Fibroblast of pulmonary artery (primary cell): ENCODE measurements at places on chromosomes 7 and 10.

GRCh38 chr10:4159173-4159572 lies 374.2 kb upstream of the KLF6 start:
- DNase-seq = no peak

DNA sequence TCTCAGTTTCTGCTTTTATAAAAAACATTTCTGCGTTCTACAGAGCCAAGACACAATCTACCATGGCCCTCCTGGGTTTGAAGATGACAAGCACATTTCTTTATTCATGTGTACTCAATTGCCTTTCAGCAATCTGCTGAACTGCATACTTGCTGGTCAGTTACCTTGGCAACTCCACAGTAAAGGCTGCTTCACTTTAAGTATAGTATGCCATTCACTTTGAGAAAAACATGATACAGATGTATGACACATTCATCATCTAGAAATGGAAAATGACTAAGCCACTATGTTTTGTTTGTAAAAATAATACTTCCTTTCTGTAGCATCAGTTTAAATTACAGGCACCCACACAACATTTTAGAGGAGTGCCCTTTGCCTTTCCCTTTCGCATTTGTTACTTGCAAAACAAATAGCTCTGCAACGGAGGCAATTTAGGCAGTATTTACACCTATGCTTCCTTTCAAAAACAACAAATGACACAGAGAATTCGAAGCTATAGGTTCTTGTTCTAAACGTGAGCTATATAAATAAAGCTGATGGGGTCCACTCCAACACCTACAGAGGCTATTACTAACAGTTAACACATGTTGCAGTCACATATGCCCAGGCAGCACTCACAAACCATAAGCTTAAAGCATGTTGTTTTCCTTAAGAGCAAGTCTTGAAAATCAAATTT lies 23.5 kb downstream of the SGCE start:
- peak; percentile 82 for DNase-seq

GRCh38 chr7:129054438-129055293 lies at the start of gene TNPO3:
TSS of gene TNPO3 (minus strand) at chr7:129055111. CDS start at chr7:129054770, 341 bp downstream.
- peak; percentile 91 for DNase-seq

GRCh38 chr7:129519464-129519863 lies 17.1 kb downstream of the SMKR1 start:
- no peak for DNase-seq

DNA sequence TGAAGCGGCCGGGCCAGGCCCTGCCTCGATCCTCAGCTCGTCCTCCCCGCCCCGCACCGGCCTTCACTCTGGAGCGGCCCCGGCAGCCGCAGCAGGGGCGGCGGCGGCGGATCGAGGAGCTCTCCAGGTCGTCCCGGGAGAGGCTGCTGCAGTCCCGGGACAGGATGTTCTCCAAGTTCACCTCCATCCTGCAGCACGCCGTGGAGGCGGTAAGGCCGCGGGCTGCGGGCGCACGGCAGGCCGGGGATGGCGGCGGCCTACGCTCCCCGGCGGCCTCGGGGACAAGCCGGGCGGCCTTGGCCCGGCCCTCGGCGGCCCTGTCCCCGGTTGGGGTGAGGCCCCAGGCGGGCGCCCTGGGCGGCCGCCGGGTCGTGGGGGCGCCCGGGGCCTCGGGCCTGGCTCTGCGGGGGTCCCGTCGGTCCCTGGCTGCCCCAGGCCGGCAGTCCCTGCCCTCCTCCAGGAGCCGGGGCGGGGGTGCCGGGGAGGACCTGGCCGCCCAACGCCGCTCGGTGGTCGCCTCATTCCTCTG lies 399 bp downstream of the FHIP2A start:
- peak; percentile 41 for DNase-seq

DNA sequence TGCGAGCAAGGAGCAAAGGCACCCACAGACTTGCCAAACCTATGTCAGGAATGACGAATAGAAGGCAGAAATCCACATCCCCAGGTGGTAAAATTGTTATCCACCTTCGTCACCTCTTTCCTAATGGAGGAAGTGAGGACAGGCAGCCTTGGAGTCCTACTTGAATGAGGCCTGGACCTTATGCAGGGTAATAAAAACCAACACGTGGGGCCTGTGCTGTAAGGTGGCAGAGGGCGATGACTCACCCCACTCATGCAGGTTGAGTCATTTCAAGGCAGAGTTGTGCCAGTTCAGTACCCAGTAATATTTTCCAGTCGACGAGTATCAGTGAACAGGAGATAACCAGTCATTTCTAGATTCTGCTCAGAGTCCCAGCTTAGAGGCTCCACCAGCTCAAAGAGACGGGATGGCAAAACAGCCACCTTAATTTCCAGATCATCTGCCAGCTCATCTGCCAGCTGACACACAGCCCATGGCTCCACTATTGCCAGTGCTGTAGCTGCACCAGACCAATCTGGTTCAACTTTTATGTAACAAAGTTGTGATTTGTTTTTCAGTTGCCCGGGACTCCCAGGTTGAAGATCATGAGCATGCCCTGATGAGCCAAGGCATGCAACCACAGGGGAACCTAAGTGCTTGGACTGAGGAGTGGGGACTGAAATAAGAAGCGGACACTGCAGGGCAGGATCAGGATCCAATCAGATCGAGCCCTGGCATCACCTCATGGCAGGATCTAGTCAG lies 176.2 kb upstream of the ITGB1 start:
- DNase-seq = peak; percentile 79

- DNase-seq = no peak
Observed at GRCh38 chr10:127368929-127369328, 172.5 kb upstream of the INSYN2A start.

DNA sequence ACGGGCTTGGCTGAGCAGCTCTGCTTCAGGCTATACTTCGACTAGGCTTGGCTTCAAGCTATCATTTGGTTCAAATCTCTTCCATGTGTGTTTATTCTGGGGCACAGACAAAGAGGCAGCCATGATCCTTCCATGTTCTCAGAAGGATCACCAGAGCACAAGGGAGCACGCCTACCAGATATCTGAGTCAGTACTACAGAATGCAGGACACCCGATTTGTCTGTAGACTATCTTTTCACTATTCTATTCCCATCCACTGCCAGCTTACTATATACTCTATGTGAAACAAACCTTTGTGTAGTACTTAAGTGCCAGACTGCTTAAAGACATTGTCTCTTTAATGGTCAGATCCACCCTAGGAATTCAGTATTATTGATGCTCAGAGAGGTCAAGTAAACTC lies 35.1 kb downstream of the CH25H start:
- DNase-seq = no peak

GRCh38 chr7:123819001-123819400 lies 26.0 kb upstream of the HYAL4 start:
- DNase-seq = no peak

- no peak for DNase-seq
Observed at GRCh38 chr7:142188154-142188553, 69.7 kb downstream of the PRSS58 start.

GRCh38 chr7:131007439-131008330 lies 273.7 kb upstream of the KLF14 start:
- peak; percentile 77 for DNase-seq

DNA sequence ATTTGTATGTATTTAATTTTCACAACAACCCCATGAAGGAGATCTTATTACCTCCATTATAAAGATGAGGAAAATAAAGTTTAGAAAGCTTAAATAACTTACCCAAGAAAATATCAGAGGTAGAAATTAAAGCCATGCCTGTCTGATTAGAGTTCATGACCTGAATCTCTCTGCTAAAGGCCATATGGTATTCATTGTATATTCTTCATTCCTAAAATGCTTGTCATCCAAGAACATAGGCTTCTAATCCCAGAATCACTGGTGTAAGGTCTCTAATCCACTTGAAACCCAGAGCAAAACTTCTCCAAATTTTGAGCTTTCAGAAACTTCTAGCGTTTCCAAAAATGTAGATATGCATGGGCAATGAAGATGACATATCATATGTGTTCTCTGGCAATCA lies 72.3 kb upstream of the YAE1 start:
- no peak for DNase-seq

DNA sequence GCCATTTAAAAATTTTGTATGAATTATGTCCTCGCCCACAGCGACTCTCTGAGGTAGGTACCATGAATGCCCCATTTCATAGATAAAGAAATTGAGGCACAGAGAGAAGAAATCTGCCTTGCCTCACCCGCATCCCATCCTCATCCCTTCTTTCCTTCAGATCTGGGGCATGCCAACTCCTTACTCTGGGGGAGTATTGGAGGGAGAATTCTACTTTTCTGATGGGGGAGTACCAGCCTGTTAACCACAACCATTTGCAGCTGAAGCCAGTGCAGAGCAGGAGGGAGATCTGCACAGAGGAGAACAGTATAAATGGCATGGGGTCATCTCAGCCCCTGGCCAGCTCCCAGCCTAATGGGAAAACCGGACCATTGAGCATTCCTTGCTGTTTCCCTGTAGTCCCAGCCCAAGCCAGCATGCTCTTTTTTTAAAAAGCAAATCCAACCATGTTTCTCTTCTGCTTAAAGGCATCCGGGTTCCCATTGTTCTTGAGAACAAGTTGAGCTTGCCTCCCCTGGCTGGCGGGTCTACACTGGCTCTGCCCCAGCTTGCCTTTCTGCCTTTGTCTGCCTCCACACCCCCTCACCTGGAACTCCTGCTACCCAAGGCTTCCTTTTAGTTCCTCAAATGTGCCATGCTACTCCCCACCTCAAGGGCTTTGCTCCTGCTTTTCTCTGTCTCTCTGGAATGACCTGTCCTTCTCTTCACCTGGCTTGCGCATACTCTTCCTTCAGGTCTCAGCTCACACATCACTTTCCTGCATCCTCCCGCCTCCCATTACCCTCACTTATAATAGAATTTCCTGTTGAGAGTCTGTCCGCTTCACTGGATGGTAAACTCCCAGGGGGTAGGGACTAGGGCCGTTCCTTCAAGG lies 8.8 kb upstream of the ZNF503 start:
- no peak for DNase-seq

DNA sequence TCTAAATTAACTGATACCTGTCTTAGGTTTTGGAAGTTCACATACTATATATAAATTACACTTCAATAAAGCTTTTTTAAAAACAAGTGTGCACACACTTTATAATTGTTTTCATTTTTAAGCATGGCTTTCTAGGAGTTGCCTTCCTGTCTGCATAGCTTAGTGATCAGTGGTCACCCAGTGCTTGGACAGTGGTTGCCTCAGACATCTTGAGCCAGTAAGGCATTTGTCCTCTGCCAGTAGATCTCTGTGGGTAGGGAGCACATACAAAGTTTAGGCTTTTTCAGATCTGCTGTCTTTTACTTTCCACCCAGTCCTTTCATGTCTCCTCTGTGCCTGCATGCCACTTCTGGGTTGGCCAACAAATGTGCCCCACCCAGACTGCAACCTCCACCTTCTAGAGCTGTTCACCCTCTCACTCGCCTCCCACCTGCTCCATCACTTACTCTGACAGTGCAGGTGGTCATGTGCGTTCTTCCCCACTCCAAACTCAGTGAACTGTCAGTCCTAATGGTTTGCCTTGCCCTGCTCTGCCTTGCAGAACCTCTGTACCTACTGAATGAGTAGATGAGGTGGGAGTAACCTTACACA lies 31.7 kb downstream of the TPST1 start:
- DNase-seq = no peak

DNA sequence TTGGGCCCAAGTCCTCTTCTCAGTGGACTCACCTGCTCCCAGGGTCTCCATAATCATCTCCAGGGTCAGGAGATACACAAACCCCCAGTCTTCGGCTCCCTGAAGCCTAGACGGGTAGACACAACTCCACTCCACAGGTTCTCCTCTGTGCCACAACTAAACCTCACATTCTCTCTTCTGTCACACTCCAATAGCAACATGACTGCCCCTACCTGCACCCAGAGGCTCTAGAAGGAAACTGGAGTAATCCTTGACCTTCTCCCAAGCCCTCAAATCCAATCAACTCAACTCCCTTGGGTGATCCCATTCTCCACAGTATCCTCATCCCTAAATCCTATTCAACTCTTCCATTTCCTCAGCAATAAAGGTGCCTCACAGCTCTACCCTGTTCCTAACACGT lies 16.2 kb downstream of the HNRNPF start:
- DNase-seq = no peak

DNA sequence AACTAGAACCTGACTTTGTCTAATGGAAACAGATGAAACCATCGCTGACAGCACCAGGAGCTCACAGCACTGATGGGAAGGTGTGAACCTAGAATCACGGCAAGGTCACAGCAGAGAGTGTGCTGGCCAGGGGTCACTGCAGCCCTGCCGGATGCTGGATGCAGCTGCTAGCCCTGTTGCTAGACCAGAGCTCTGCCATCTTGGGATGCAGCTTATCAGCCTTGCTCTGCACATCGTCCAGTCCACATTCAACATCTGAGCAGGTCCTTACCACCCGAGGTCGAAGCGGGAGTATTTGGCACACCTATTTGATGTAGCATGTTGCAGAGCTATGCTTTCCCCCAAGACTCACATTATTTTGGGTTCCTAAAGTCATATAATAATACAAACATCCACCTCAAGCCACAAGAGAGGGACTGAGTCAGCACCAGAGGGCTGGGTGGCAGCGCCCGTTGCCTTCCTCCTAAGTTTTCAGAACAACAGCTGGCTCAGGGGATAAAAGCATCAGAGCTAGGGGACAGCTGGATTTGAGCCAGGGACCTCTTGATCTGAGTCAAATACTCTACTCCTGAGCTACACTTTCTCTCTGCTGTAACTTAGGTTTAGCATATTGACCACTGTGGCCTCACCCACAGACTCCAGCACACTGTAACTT lies 135.3 kb downstream of the ZNF467 start:
- DNase-seq = no peak

DNA sequence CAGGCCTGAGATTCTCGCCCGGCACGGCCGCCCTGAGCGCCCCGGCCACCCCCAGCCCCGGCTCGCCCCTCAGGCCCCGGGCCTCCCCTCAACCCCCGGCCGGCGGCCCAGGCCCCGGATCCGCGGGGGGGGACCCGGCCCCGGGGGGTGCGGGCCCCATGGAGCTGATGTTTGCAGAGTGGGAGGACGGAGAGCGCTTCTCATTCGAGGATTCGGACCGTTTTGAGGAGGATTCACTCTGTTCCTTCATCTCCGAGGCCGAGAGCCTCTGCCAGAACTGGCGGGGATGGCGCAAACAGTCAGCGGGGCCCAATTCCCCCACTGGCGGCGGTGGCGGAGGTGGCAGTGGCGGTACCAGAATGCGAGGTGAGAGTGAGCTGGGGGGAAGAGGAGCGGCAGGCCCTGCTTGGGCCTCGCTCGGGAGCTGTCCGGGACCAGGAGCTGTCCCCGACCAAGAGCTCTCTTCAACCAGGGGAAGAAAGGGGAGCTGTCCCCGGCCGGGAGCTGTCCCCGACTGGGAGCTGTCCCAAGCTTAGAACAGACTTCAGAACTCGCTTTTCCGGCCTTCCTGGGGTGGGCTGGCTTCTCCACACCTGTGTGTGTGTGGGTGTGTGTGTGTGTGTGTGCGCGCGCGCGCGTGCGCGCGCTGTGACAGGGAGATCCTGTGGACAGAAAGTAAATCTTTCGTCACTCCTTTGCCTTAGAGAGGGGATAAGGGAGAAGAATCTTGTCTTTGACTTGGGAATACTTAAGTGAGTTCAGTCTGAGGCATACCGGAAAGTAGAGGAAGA lies 510 bp downstream of the ZSWIM8 start:
- peak; percentile 49 for DNase-seq

- peak; percentile 22 for DNase-seq
Observed at GRCh38 chr10:103476046-103476768, 2.8 kb downstream of the CALHM3 start.

GRCh38 chr7:115476671-115477181 lies 553.8 kb downstream of the TFEC start:
- DNase-seq = no peak
